ENCODE measurements at places on chromosomes 2 and 18. TPM values are rescaled to one million over a fixed set of nuclear protein-coding genes. Genes with fewer than 3 reads are reported as not detected.

The MOB4 gene
- total RNA-seq, result 17.6 TPM

The CASP10 gene
- total RNA-seq, result 35.6 TPM

The SH2D6 gene
- 0.53 TPM for total RNA-seq

- DNase-seq, result no peak
These were observed 9.0 kb downstream of the ZBTB14 start for GRCh38 chr18:5286525-5286924.

GRCh38 chr18:44911773-44912172, 231.1 kb downstream of the SETBP1 start:
- no peak for DNase-seq

DNA sequence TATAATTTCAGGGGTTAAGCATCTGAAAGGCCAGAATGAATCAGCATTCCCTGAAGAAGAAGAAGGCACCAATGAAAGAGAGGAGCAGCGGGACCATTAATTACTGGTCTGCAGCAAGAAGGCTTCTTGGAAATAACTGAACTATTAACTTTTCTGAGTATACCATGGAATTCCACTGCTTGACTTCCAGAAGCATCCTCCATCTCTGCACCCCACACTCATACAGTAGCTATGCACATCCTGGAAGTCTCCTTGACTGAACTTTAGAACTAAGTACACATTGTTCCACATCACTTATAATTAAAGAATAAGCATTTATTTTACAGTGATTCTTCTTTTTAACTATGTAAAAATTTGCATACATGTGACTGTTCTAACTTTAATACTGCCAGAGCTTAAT, 131.5 kb downstream of the PPP1R1C start:
- no peak for DNase-seq

Data from T-cell (primary cell).